Stomach (tissue), 19 donors: ENCODE measurements at places on chromosomes 16 and 17. TPM values are rescaled to one million over a fixed set of nuclear protein-coding genes. Genes with fewer than 3 reads are reported as not detected.

GRCh38 chr16:22425847-22426246 is 51.4 kb upstream of the CDR2 start:
- no peak for DNase-seq

DNA sequence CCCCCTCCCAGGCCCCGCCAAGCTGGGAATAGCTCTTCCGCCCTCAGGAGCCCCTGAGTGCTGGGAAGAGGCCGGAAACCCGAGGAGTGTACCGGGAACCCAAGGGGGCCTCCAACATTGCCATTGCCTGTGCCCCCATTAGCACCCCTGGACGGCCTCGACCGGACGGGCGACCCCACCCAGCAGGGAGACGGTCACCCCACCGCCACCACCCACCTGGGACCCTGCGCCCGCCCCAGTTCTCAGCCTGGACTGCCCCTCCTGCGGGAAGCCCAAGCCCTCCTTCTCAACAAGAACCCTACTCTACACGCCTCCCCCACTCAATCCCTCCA is 2.0 kb downstream of the CARHSP1 start:
- no peak for DNase-seq

Gene MEOX1
- total RNA-seq, result 5.1 TPM

- DNase-seq, result peak; percentile 53
Measured at GRCh38 chr16:48366165-48367093, 18.8 kb downstream of the SIAH1 start.

- DNase-seq, result no peak
Measured at GRCh38 chr17:67578142-67578457, 139.6 kb upstream of the NOL11 start.

Gene ADORA2B
- total RNA-seq, result 3.5 TPM

DNA sequence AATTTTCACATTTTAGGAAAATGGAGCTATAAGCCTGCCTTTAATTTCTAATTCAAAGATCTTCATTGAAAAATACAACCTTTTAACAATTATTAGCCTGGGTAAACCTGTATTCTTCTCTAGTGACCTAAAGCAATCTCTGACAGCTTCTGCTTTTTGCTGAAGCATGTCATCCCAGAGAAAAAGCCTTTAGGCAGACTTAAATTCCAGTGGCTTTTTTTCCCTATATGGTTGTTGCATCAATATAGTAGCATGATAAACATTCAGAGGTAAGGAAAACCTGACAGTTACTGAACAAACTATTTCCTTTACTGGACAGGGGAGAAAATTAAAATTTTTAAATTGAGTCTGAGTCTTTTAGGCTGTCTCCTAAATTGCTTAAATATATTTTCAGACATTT is 7.8 kb upstream of the EVI2A start:
- DNase-seq, result no peak

DNA sequence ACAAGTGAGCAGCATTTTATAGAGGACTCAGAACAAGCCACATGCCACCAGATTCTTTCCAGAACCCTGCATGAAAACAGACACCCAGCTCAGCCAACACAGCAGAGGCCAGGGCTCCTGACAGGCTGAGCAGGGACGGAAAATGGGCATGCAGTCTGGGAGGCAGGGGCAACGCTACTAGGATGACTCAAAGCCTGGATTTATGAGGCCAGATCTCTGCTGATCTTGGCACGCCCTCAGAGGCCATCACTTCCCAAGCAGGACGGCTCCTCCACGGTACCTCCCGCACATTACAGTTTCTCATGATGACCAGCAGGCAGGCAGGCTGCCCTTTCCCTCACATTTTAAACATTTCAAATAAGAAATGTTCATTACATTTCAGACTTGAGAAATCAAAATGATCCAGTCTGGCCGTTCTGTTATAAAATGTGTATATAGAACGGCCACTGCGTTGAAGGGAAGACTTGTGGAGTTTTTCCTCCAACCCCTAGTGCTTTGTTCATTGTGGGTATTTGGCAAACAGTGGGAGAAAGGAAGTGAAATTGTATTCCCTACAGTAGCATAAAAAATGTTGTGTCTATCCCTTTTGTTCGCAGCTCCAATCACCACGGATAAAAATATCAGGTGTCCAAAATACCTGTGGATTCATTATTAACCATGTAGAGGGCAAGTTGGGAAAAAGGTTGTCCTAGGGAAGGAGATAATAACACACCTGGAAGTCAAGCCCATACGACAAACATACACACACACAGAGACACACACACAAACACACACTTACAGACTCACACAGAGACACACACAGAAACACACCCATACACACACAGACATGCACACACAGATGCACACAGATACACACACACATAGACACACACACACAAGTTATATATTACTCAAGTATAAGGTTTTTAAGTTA is 64.8 kb upstream of the ADAMTS18 start:
- peak; percentile 25 for DNase-seq

DNA sequence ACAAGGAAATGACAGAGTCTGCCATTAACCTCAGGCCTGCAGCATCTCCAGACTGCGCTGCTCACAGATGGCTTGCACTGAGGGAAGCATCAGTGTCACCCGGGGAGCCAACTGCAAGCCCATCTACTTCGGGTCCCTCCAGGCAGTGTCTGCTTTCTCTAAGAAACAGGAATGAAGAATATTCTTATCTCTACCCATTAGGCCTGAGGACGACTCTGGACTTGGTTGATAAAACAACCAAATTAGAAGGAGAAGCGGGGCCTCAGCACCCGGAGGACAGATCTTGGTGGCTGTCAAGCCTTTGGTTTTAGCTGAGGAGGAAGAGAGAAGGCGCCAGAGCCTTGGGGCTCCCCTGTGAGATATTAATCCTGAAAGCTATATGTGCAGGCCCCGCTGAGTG is 19.5 kb upstream of the MGAT5B start:
- DNase-seq, result no peak

Gene MRPS23
- total RNA-seq, result 26.8 TPM

Gene ZKSCAN2
- total RNA-seq, result 5.3 TPM

Gene TBC1D3B
- not detected for total RNA-seq

Gene CHD9NB
- total RNA-seq, result 8.2 TPM

DNA sequence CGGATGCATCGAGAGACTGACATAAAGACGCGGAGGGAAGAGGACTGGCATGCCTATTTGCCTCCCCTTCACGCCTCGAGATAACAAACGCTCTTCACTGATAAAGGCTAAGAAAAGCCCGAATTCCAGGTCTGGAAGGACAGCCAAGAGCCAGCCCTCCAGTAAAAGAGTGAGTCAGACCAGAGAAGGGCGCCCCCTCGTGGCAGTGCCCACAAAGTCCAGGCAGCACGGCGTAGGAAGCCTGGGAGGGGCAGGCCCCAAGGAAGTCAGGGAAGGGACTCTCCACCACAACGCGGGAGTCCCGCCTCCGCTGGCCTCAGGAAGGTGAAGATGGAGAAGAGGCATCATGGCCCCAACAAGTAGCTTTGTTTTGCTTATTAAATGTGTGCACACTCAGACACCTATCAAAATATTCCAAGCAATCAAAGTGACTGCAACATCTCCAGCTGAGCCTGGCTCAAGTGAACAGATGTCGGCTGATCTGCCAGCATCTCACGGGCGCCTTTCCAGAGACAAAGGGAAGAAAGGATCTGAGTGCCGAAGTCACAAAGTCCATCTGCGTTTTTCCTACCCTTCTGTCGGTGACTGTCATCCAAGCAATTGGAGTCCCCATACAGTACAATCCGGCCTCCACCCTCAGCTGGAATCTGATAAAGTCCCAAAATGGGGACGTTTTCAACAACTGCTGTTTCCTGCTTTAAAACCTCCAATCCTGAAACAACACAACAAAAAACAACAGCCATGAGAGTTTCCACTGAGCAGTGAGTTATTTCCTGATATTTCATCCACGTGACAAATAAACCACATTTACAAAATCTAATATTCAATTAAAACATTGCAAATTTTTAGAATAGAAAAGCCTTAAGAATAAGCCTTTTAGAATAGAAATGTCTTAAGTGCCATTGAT is 20.4 kb upstream of the SLC38A8 start:
- peak; percentile 76 for DNase-seq

DNA sequence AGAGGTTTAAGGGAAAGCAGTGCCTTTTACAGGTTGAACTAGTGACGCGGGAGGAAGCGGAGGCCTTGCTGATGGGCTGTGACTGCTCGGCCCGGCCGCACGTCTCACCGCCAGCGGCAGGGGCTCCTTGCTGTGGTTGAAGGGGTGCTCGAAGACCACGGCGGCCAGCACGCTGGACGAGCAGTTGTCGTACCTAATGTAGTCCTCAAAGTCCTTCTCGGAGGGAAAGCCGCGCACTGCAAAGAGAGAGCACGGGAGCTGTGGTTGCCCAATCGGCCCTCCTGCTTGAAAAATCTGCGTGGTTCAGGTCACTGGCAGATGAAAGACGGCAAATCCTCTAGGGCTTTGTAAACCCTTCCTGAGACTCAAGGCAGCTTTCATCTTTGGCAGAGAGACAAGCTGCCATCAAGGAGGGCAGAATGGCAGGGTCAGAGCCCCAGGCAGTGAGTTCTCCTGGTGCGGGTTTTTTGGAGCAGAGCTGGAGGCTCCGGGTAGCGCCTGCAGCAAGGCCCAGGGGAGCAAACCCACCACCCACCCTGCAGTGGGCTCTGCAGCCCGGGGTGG is 16.1 kb downstream of the ABCA3 start:
- no peak for DNase-seq

DNA sequence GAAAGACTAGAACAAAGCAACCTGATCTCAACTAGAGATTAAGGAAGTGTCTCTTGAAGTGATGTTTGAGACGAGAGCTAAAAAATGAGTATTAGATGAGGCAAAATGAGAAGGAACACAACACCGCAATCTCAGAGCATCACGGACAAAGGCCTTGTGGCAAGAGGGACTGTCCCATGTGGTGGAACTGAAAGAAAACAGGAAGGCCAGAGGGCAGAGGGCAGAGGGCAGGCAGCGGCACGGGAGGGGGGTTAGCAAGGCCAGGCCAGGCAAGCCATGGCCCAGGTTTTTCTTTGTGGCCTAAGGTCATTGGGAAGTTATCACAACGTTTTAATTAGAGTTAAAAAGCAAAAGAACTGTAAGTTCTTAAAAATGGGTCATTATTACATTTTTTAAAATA is 22.5 kb downstream of the RPA1 start:
- no peak for DNase-seq

- DNase-seq, result peak; percentile 44
Measured at GRCh38 chr16:64751906-64752305, 370.0 kb downstream of the CDH11 start.

- DNase-seq, result no peak
Measured at GRCh38 chr17:69333561-69333960, 6.6 kb upstream of the ABCA5 start.

Gene PROCA1
- not detected for total RNA-seq

DNA sequence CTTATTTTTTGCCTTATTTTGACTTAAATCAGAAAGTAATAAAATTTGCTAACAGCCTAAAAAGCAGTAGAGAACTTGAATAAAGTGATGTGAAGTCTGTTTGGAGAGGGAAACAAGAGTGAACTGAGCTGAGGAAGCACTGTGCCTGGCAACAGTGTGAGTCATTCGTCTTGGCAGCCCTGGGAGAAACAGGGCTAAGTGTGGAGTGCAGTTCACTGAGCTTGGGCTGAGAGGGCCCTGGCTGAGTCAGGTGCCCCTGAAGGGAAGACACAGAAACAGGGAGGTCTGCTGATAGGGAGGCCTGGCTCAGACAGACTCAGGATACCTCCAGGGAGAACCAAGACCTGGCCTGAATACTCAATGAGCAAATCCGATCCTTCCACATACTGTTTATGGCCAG is 132.1 kb downstream of the HS3ST4 start:
- DNase-seq, result no peak

DNA sequence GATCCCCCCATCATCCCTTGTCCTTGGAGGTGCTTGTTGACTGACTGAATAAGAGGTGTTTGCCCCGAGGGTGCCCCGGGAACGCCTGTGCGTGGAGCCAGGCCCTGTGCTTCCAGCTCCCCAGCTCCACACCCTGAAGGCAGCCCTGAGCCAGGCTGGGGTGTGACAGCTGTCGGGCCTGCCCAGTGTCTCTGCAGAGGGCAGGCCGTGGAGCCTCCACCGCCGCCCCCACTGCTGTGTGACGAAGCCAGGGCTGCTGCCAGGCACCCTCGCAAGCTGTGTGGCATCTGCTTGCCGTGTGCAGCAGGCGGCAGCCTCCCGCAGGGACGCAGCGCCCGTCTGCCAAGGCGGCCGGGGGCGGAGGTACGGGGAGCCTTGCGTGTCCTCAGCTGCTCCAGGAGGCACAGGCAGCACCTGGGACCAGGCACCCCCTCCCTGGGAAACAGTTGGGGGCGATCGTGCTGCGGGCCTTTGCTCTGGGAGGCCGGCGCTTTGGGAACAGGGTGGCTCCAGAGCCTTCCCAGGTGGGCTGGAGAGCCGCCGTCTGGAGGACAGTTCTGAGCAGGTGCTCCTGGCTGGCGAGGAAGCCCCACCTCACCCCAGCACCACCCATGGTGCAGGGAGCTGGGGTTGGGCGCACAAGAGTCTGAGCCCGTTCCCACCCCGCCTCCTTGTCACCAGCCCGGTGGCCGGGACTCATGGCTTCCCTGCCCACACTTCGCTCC is 26.6 kb downstream of the GSE1 start:
- peak; percentile 81 for DNase-seq

DNA sequence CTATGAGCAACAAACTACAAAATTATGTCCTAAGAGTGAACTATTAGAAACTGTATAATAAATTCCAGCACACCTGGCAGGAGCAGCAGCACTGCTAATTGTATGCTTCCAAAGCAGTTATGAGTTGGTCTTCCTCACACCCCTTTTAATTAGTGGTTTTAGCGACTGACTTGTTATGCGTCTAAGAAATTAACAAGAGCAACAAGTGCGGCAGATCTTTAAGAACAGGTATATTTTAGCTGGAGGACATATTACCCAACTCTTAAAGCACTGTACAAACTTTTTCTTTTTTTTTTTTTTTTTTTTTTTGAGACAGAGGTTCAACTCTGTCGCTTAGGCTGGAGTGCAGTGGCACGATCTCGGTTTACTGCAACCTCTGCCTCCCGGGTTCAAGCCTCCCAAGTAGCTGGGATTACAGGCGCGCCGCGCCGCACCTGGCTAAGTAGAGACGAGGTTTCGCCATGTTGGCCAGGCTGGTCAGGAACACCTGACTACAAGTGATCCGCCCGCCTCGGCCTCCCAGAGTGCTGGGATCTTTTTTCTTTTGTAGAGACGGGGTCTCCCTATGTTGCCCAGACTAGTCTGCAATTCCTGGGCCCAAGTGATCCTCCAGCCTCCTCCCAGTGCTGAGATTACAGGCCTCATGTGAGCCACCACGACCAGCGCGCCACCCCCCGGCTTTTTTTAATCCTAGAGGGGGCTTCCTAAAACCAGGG is 1.6 kb upstream of the FBXL20 start:
- DNase-seq, result no peak

DNA sequence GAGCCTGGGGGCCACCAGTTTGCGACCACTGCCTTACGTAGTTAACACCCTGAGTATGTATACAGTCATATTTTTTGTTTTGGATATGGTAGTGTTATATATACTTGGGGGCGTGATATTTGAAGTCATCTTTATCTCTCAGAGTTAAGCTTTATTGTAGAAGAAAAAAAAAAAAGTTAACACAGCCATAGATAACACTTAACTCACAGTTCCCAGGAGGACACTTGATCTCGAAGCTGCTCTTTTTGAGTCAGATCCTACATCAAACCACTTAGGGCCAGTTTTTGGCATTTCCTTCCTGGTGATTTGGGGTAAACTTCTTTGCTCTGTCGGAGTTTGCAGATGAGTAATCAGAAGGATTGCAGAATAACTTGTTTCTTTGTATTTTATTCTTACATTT is 5.8 kb downstream of the ITPRIPL2 start:
- no peak for DNase-seq

Gene KRT32
- not detected for total RNA-seq

GRCh38 chr16:10296956-10297340 is 88.9 kb upstream of the ATF7IP2 start:
- DNase-seq, result no peak

GRCh38 chr16:80330803-80331202 is 210.0 kb upstream of the DYNLRB2 start:
- peak; percentile 10 for DNase-seq

- DNase-seq, result no peak
Measured at GRCh38 chr17:32899236-32900013, 22.5 kb upstream of the MYO1D start.
